ENCODE measurements at places on chromosomes 4 and X.

- no peak for DNase-seq
These were observed 39.5 kb downstream of the TMEM165 start for GRCh38 chr4:55435141-55435841.

DNA sequence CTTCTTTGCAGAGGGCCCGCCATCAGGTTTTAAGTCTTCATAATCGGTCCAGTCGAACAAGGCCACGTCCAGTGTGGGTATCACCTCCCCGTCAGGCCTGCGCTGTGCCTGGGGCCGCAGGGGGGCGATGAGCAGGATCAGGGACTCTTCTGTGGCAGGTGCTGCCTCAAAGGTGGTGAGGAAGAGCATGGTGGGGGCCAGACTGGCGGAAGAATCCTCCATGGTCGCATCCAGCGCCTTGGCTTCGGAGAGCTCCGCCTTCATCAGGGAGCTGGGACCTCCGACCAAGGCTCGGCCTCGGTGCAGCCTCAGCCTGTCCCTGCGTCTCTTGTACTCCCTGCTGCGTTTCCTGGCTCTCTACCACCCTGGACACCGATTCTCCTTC is 17.5 kb downstream of the FAM9A start:
- DNase-seq: no peak

GRCh38 chr4:188783175-188783574 is 643.9 kb downstream of the TRIML1 start:
- DNase-seq: no peak

- no peak for DNase-seq
These were observed 4.7 kb upstream of the GPR78 start for GRCh38 chr4:8575457-8575856.
